ENCODE measurements at places on chromosomes 5 and 9.

- DNase-seq, result peak; percentile 28
Measured at GRCh38 chr5:145062280-145063062, 772.7 kb downstream of the PRELID2 start.

GRCh38 chr9:31304576-31304975 lies 1079.9 kb upstream of the ACO1 start:
- no peak for DNase-seq

DNA sequence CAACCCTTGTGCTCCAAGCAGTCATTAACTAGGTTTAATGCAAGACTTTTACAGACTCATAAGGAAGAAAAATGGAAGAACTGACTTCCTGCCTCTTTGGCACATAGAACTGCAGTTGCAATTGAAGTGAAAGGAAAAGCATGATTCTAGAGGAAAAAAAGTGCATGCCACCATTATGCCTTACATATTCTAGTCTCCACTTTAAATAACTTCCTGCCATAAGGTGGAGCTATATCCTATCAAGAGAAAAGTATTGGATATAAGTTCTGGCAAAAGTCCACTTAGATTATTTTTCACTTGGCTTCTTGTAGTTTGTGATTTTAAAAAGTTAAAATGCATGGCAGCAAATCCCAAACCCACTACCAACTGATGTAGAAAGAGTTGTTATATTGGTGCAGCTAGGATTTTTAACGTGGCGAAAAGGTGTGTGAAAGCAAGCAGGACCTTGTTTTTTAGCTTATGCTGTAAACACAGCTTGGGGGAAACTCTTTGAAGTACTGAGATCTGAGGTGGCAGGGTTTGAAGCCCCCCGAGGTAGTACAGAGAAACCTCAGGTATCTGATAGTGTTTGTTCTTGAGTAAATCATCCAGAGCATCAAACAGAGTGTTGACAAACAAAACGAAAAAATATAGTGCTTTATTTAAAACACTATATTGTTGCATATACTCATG lies 117.9 kb downstream of the ANXA1 start:
- no peak for DNase-seq

- no peak for DNase-seq
Measured at GRCh38 chr9:133268335-133269056, 6.5 kb downstream of the ABO start.

GRCh38 chr9:132283863-132284262 lies 70.9 kb downstream of the SETX start:
- no peak for DNase-seq

GRCh38 chr5:136103118-136103517 lies 29.5 kb upstream of the SMAD5 start:
- no peak for DNase-seq

DNA sequence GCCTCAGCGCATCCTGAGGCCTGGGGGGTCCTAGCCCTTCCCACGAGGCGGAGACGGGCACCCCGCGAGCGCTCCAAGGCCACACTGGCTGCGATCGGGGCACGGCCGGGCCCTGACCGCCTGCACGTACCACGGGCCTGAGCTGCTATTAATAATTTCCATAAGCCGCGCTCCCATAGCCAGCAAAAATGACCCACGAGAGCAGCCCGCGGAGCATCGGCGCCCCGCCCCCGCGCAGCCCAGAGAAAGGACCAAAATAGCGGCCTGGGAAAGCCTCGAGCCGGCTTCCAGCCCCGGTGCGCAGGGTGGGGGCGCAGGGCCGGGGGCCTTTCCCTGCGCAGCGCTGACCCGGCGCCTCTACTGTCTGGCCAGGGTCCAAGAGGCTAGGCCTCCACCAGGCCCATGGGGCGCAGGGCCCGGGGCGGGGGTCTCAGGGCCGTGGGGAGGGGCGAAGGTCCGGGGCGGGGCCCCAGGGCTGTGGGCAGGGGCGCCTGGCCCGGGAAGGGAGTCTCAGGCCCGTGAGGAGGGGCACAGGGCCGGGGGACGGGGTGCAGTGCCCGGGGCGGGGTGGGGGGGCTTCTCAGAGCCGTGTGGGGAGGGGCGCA lies 54.4 kb downstream of the EXD3 start:
- DNase-seq, result peak; percentile 57

DNA sequence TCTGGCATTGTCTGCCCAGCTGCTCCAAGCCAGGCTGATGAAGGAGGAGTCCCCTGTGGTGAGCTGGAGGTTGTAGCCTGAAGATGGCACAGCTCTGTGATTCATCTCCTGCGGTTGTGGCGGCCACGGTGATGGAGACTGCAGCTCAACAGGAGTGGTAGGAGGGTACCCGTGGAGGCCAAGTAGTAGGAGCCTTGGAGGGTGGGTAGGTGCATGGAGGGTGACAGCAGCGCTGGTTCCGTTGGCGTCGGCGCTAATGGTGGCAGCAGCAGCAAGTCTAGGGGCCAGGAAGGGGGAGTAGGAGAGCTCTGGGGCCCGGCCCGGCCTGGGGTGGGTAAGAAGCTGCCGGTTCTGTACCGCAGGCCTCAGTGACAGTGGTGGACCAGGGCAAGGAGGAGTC lies 22.4 kb upstream of the TRIM52 start:
- no peak for DNase-seq
